ENCODE measurements at places on chromosomes 16 and 17.

DNA sequence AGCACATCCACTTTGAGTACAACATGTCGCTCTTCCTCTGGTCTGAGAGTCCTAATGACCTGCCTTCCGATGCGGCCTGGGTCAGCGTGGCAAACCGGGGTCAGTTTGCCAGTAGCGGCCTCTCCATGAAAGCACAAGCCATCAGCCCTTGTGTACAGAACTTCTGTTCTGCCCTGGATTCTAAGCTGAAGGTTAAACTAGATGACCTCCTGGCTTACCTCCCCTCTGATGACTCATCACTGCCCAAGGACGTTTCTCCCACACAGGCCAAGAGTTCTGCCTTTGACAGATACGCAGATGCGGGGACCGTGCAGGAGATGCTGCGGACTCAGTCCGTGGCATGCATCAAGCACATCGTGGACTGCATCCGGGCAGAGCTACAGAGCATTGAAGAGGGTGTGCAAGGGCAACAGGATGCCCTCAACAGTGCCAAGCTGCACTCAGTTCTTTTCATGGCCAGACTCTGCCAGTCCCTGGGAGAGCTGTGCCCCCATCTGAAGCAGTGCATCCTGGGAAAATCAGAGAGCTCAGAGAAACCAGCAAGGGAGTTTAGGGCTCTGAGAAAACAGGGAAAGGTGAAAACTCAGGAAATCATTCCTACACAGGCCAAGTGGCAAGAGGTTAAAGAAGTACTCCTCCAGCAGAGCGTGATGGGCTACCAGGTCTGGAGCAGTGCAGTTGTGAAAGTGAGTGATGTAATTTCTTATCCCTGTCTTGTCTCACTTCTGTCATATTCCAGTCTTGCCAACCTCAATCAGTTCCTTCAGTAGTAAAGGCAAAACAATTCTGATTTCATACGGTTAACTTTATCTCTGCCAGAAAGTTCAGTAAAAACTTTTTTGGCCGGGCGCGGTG is 8.6 kb downstream of the COG1 start:
- DNase-seq: no peak

- no peak for DNase-seq
Measured at GRCh38 chr17:76370261-76370993, 14.0 kb upstream of the SPHK1 start.

- no peak for DNase-seq
Measured at GRCh38 chr17:50264263-50265113, 9.8 kb upstream of the TMEM92 start.

- no peak for DNase-seq
Measured at GRCh38 chr16:23334457-23334853, 32.4 kb downstream of the SCNN1B start.

DNA sequence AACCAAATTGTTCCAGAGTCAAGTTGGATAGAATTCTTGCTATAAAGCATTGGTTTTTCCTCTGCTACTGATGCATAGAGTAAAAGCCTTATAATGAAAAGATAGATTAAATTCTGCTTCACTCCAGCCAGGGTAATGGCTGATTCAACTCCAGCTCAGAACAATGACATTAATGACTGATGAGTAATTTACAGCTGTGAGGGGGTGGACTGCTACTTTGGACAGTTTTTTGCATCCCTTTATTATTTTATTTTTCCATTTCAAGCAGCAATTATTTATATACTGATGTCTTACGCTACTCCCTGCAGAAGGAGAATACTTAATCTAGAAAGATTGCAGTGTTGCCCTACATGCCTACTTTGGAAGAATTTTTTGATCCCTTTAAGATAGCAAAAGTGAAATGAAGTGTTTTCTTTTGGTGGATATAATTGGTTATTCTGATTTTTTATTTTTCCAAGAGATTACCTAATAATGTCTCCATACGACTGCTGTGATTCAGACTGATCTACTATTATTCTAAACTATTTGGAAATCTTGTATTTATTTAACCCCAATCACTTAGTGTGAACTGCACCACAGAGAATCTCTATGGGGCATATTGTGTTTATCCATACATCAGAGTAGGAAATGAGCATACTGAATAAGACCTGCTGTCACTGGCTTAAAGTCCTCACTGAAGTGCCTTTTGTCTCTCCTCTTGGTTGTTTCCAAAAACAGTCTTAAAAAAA is 149.5 kb downstream of the TRIM37 start:
- no peak for DNase-seq

- no peak for DNase-seq
Measured at GRCh38 chr17:73516431-73516830, 127.8 kb downstream of the SDK2 start.

DNA sequence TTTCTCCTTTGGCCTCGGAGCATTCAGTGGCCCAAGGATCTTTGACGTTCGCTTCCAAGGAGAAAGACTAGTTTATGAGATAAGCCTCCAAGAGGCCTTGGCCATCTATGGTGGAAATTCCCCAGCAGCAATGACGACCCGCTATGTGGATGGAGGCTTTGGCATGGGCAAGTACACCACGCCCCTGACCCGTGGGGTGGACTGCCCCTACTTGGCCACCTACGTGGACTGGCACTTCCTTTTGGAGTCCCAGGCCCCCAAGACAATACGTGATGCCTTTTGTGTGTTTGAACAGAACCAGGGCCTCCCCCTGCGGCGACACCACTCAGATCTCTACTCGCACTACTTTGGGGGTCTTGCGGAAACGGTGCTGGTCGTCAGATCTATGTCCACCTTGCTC is 1.4 kb downstream of the AOC3 start:
- no peak for DNase-seq

DNA sequence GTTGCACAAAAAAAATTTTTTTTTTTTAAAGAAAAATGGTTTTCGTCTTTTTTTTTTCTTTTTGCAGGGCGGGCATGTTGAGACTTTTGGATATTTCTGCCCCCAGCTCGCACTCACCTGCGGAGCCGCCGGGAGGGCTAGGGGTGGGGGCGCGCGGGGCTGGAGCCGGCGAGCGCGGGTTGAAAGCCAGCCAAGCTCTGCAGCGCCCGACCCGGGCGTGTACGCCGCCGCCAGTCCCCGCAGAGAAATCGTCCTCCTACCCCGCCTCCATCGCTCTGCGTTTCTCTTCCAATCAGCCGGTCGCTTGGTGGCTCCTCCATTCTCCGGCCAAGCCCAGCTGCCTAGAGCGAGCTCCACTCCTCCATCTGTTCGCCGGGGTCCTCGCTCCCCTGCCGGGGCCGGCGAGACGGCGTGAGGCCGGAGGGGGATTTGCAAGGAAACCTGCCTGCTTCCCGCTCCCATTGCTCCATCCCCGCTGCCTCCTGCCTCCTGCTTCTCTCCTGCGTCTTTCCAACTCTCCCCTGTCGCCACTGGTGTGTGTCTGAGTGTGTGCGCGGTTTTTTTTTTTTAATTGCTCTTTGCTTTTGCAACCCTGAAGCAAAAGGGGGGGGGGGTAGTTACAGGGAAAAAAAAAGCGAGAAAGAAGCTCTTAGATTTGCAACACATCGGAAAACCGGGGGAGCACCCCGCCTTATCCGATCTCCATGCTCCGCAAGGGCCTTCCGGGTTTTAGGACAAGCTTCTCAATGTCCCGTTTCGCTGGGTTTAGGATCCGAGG is 1.8 kb upstream of the UBTF start:
- DNase-seq: no peak

- no peak for DNase-seq
Measured at GRCh38 chr16:58497935-58498334, 2.0 kb upstream of the NDRG4 start.

DNA sequence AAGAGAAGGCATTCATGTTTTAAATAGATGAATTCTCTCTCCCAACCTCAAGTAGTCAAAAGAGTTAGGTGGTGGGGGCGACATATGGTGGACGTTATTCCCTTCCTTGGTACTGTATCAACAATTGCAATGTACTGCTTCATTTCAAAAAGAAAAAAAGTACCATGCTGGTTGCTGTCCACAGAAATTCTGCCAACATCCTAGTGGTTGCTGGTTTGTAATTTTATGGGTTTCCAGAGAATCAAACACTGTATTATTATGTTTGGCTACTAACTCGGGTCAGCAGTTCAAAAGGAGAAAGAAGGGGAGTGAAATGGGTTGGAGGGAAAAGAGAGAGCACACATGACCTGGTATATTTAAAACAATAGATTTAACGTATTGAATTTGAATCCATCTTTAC is 61.1 kb upstream of the KCNJ16 start:
- DNase-seq: no peak

DNA sequence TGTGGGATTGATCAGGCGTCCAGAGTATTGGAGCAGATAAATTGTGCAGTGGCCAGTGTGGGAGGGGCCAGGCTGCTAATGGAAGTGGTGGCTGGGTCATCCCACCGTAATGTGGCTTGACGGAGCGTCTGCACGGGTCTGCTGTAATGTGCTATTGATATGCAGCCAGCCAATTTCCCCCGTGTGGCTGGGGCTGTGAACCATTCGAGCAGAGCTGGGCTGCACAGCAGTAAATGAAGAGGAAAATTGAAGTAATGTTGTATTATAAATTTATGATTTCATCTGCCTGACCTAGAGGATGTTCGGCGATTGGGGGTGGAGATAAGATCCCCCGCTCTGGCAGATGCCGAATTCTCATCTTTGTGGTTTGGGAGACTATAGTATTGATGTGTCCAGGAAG is 121.5 kb downstream of the CCDC182 start:
- no peak for DNase-seq

GRCh38 chr17:72763981-72764380 is 328.5 kb downstream of the SLC39A11 start:
- DNase-seq: no peak

- DNase-seq: no peak
Measured at GRCh38 chr16:23048164-23048563, 101.1 kb downstream of the USP31 start.

- no peak for DNase-seq
Measured at GRCh38 chr17:15278380-15278779, 13.3 kb upstream of the PMP22 start.

GRCh38 chr17:50248255-50248654 is 26.0 kb upstream of the TMEM92 start:
- DNase-seq: no peak

DNA sequence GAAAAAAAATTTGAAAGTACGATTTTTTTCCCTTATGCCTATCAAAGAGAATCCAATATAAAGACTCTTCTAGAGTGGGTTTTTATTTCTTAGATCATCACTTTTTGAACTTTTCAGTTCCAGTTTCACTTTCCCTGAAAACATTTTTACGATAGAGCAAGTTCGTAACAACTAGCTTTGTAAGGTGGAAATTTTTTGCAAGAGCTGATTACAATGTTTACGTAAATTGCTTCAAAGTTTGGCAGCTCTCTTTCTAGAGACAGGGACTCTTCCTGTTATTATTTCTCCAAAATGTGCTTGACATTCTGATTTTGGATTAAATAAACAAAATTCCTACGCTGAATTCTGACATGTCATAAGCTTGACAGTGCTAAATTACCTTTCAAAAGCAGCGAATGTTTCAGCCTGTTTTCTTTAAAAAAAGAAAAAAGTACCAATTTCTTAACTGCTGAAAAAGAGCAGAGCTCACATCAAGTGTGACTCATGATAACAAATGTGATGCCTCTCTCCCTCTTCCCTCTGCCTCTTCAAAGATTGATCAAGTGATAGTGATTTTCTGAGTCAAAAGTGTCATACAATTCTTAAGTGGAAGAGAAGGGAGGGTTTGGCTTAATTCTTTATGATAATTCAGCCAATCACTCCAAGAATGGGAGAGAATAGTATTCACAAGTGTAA is 175.2 kb downstream of the KCNJ2 start:
- DNase-seq: no peak

GRCh38 chr17:54979657-54980056 is 11.1 kb downstream of the STXBP4 start:
- DNase-seq: no peak

- DNase-seq: no peak
Measured at GRCh38 chr17:5730373-5730772, 146.1 kb upstream of the NLRP1 start.

All from left renal pelvis (tissue), 4 donors.